Stimulated activated CD8-positive, alpha-beta memory T cell treated with anti-CD3 and anti-CD28 coated beads, Interleukin-15, amount 100 ng/mL, for 48 hours (primary cell): ENCODE measurements at places on chromosomes 5 and 9.

- DNase-seq = peak; percentile 52
Measured at GRCh38 chr5:177300236-177300880, 3.2 kb downstream of the RAB24 start.

DNA sequence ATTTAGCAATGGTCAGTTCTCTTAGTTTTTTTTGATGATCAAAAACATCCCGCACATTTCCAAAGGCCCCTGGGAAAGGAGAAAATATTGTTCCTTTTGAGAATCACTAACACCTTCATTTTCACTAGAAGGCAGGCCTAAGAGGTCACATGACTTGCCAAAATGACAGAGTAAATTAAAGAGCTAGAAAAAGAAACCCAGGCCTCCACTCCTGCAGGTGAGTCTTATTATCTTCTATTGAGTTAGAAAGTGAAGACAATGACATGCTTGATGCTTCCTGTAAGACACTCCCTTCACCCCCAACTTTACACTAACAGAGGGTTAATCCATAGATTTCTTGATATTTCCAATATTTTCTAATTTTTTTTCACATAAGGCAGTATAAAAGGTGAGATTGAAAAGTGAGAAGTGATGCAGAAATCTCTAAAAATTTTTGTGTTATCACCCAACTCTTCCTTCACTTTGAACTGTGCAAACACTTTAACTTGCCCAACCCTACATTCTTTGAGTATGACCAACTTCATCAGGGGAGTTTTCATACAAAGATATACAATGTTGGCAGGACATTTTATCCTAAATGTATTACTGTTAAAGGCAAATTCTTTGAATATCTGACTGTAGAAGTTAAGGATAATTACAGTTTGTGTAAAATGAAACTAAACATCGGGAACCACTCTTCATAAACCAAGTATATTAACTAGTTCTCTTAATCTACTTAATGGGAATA is 57.1 kb downstream of the SUB1 start:
- DNase-seq = no peak

DNA sequence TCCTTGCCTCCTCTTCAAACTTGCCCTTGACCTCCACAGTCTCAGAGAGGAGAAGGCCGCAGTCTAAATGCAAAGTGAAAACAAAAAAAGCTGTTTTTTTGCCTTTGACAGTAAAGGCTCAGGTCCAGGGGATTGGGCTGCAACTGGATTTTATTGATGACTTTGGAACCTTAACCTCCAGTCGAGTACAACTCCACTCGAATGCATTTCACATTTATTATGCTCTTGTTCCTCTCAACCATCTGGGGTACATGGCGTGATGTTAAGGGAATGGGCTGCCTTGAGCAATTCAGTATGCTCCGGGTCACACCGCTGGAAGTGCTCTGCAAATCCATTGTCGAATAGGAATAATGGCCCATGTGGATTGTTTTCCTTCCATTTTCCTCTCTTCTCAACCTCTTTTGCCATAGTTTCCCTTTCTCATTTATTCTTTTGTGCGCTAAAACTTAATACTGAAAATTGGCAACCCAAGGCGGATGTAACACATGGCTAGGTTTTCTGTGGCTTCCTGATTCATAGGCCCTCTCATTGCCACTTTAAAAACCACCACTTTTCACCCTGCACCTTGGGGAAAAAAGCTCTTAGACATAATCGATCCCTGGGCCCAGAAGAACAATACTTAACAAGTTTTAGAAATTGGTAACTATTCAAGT is 34.3 kb downstream of the ITK start:
- no peak for DNase-seq

DNA sequence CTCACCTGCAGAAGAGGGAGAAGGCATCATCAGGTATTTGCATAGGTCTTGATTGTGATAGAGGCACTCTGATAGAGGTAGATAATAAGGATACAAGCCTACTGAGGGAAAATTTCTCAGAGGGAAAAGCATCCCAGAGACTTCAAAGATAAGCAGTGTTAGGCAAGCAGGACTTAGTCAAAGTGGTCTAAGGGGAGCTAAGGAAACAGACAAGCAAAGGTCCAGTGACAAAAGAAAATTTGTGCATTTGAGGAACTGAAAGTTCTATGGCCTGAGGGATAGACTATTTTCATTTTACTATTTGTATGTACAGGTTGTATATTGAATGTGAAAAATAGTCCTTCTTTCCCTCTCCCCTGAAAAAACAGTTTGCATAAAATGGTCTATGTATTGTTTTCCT is 27.4 kb downstream of the OXCT1 start:
- DNase-seq = no peak

DNA sequence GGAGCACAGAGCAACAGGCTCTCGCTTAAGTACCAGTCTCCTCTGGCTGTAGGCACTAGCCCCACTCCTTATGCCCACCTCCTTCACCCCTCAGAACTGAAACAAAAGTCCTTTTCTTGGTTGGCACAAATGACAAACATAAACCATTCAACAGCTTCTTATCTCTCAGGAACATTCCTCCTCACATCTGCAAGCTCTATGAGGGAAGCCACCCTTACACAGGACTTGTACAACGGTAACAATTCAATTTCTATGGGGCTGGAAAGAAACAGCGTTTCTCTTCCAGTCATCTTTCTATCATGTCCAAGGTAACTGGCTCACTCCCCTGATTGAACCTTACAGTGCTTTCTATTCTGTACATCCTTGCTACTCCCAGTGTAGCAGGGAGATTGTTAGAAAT is 74.1 kb downstream of the CSF2 start:
- DNase-seq = no peak

- DNase-seq = no peak
Measured at GRCh38 chr9:10045598-10045997, 567.2 kb downstream of the PTPRD start.
